Stimulated activated CD8-positive, alpha-beta memory T cell treated with anti-CD3 and anti-CD28 coated beads, Interleukin-15, amount 100 ng/mL, for 4 hours (primary cell): ENCODE measurements at places on chromosomes 7 and 10.

GRCh38 chr10:70462349-70462984, 16.1 kb upstream of the PALD1 start:
- DNase-seq, result no peak

DNA sequence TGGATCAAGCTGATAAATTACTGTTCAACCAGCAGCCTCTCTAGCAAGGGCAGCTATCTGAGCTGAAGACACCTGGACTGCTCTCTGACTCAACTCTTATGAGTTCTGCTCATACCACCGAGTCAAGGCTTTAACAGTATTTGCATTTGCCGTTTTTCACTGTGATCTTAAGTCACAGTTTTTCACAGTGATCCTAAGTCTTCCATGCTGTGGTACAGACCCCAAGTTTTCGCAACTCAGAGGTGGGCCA, 31.3 kb downstream of the PIP4K2A start:
- DNase-seq, result no peak

DNA sequence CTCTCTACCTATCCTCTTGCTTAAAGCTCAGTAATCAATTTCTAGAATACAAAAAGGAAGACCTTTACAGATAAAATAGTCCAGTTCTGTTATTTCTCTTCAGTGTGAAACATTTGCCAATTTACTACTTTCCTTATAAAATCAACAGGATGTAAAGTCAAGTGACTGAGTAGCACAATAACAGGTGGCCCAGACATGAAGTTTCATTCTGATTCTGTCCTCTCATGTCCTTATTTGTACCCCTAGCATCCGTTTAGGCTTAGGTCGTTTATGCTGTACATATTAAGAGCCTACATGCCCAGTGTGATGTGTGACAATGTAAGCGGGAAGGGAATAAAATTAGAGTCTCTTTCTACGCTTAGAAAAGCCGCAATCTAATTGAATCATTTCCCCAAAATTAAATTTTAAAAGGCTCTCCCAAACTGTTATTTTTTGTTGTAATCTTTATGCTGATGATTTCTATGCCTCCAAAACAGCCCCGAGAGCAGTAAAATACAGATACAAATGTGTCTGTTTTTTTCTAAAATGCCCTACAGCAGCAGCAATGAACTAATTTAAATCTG, 29.1 kb downstream of the EPC1 start:
- no peak for DNase-seq

DNA sequence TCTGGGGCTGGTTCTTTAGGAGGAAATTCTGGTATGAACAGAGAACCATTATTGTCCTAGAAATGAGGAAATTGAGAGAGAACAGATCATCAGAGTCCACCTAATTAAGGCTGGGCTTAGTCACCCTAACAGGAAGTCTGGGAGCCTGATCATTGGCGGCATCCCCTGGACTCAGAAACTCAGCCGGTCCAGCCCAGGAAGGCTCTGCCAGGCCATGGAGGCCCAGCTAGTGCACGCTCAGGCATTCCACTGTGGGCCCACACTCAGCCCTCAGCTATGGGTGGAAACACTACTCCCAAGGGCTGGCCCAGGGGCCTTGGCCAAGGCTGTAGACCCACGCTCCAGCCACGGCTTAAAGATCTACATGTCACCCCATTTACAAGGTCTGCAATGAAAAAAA, 109.2 kb downstream of the PTPN20 start:
- no peak for DNase-seq

GRCh38 chr7:83579740-83580139, 69.2 kb downstream of the SEMA3E start:
- no peak for DNase-seq

DNA sequence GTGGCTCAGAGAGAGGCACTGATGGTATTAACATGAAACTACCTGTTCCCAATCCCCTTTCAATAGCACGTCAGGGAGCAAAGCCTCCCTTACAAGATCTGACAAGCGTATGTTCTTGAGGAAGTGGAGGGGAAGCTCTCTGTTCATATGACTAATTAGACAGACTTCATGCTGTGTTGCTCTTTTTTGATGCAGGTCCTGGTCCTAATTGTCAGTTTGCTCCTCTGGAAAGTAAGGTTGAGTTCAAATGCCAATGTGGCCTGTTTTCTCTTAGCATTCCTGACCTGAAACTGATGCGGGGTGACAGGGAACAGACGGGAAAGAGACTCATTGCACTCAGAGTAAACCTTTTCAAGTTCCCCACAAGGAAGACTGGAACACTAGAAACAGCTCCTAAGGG, 27.0 kb upstream of the TBX20 start:
- no peak for DNase-seq

GRCh38 chr7:55120501-55121198, 101.8 kb downstream of the EGFR start:
- no peak for DNase-seq

GRCh38 chr10:241451-241850, 106.2 kb downstream of the ZMYND11 start:
- DNase-seq, result no peak

DNA sequence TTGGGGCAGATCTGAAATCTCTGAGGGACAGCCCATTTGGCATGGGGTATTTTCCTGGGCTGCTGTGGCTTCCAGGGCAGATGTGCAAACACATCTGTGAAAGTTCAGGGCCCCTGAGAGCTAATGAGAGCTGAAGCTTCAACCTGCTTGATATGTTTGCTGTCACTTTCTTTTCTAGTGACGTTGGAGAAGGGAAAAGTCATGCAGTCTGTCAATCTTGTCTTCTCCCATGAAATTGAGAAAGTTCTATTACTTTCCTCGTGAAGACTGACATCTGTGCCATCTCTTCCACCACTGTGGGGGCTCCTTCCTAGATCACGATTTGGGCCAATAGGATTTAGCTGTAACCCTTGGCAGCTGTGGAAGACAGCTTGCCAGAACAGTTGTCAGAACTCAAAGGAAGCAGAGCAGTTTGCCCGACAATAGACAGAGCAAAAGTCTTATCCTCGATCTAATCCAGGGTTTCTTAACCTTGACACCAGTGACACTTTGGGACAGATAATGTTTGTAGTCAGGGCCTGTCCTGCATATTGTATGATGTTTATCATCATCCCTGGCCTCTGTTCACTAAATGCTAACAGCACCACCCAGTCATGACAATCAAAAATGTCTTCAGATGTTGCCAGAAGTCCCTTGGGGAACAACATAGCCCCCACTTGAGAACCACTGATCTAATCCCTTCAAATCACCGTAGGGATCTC, 586.5 kb downstream of the LRMDA start:
- no peak for DNase-seq

DNA sequence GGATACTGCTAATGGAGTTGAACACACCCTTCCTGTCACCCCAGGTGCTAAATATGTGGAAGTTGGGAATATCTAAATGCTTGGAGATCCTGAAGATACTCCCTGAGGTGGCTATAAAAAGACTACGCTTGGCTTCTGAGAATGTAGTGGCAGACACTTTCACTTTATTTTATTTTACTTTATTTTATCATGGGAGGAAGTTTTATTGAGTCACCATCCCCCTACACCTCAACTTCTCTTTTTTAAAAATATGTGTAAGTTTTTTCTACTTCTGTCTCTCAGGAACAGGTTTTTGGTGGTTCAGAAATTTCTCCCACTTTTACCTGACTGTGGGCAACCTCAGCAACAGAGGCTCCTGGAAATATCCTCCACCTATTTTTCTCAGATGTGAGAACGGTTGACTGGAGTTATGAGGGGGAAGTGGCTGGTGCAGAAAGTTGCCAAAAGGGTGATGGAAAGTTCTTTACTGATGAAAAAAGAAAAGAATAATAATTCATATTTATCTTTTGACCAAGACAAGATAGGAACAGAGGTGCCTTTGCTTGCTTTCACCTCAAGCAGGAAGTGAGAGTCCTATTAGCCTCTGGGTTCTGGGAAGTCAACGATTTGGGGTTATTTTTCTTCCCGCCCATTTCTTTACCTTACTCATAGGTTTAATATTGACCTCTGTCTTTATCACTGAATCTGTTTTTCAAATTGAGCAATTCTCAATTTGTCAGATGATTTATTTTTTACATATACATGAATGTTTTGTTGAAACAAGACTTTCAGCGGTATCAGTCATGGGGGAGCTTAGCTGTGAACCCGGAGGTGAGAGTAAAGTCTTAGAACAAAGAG, 103.6 kb downstream of the AHR start:
- DNase-seq, result no peak

GRCh38 chr10:20105236-20105635, 289.0 kb downstream of the PLXDC2 start:
- no peak for DNase-seq

DNA sequence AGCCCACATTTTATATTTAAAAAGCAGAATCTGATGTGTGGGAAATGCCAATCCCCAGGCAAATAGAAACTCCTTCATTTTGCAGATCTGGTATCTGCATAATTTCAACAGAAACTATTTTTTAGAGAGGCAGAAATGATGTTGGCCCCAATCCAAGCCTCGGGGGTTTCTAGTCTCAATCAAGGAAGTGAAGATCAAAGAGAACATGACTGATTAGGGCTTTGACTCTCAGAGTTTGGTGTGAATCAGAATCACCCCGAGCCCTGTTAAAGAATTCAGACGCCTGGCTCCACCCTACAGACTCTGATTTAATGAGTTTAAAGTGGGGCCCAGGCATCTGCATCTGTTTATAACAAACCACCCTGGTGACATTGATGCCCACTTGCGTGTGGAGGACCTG, 36.7 kb upstream of the UBE2H start:
- DNase-seq, result peak; percentile 4

GRCh38 chr10:3805201-3805790, 20.3 kb upstream of the KLF6 start:
- peak; percentile 46 for DNase-seq

DNA sequence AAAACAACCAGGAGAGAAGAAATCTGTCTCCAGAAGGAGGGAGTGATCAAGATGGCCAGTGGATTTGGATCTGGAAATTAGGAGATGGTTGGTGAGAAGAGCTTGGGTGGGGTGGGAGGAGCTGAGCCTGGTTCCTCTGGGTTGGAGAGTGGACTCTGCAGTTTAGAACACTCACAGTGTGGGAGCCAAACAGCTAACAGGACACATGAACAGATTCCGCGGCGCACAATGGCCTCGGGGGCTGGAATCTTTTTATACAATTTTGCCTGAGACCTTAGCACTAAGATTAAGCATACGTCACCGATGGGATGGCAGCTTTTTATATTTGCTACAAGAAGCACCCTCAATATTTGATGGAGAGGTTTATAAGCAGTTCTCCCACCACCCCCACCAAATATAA, 2.9 kb downstream of the ECHDC3 start:
- no peak for DNase-seq

GRCh38 chr10:53990799-53991238, 810.2 kb downstream of the PCDH15 start:
- DNase-seq, result no peak

GRCh38 chr7:40525764-40526163, 391.0 kb downstream of the SUGCT start:
- DNase-seq, result no peak

DNA sequence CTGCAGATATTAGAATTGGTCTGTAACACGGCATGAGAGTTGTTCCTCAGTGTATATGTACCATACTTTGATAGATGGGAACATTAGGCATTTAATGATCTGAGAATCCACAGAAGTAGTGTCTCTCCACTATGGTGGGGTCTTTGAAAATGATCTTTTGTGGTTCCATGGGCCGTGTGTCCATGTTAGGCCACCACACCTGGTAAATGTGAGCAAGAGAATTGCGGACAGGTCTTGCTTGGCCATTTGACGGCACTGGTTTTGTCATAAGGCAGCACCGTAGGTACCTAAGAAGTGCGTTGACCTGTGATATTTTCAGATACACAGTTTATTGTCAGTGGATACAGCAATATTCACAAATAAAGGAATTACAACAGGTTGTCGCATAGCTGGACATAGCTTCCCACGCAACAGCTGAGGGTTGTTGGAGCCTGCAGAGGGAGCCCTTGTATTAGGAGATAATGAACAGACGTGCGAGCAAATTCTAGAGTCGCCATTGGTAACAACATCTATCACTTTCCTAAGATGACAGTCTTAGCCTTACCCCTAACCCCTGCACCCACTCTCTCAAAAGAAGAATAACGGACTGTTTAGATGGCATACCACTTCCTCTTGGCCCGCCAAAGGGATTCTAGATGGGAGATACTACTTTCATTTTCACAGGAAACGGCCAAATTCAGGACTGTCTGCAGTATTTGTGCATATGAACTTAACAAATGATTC, 111.4 kb downstream of the COL28A1 start:
- DNase-seq, result peak; percentile 9

DNA sequence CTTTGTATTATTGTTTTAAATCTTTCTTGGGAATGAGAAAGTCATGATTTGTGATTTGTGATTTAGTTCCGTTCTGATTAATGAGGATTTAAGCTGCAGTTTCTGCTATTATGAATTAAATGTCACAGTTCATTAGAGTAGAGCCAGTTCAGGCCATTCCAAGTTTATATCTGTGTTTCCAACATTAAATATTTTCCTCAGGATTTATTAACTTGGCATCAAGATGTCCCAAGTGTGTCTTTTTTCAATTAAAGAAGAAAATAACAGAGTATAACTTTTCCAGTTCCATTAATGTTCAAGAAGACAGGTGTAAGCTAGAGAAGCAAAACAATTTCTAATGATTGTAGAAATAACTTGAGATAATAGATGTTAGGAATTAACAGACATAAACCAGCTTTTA, 1183.2 kb upstream of the CELF2 start:
- DNase-seq, result no peak

DNA sequence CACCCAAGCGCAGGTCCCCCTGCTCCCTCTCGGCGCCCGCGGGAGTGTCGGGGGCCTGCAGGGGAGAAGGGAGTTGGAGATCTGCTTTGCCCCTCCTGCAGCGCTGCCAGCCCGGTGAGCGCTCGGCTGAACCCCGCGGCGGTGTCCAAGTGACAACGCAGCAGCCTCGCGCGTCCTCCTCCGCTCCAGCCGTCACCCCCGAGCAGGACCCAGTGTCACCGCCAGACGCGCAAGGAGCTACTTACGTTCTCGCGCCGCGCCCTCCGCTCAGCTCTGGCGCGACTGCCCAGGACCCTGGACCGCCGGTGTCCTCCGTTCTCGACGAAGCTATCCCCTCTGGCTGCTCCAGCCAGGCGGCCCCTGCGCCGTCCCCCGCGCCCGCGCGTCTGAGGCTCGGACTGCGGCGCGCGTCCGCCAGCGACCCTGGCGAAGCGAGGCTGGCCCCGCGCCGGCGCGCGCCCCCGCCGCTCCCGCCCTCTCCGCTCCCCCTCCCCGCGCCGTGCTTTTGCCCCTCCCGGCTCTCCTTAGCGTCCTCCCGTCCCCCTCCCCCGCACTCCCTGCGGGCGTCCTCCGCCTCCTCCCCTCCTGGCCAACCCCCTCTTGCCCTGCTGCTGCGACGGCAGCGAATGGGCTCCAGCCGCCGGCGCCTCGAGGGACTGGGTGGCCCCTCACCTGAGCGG, at the start of gene NRCAM:
NRCAM (minus strand) TSS at position 439 of the 680 bp plus-strand sequence. CDS start 216,372 bp downstream, outside the sequence.
- DNase-seq, result no peak

- DNase-seq, result no peak
Measured at GRCh38 chr10:131310551-131311401, 745 bp downstream of the TCERG1L start.
